ENCODE measurements at places on chromosomes 2 and 18.
A peak's percentile ranks its signal among the peaks of the same experiment; 100 is the strongest.

GRCh38 chr2:241703032-241703604 is 1.3 kb downstream of the ING5 start:
- DNase-seq, result no peak

- DNase-seq, result no peak
Observed at GRCh38 chr2:168602846-168603401, 146.9 kb downstream of the CERS6 start.

- no peak for DNase-seq
Observed at GRCh38 chr18:35642802-35643201, 61.3 kb downstream of the GALNT1 start.

DNA sequence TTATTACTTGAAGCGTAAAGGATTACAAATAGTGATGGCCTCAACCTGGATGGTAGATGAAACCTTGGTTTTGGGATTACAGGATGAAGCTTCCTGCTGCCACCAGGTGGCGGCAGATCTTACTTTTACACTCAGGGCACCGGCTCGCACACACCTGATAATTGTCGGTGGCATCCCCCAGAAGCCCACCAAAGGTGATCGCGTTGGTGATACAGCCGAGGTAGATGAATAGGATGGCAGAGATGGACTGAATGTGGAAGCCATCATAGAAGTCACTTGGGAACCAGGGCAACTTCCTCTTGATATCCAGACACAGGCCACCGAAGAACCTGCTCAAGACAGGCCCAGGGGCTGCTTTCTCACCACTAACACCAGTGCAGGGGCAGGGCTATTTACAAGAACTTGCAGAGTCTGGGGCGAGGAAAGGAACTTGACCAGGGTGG is 51.8 kb downstream of the MTHFD2 start:
- DNase-seq, result peak; percentile 57

DNA sequence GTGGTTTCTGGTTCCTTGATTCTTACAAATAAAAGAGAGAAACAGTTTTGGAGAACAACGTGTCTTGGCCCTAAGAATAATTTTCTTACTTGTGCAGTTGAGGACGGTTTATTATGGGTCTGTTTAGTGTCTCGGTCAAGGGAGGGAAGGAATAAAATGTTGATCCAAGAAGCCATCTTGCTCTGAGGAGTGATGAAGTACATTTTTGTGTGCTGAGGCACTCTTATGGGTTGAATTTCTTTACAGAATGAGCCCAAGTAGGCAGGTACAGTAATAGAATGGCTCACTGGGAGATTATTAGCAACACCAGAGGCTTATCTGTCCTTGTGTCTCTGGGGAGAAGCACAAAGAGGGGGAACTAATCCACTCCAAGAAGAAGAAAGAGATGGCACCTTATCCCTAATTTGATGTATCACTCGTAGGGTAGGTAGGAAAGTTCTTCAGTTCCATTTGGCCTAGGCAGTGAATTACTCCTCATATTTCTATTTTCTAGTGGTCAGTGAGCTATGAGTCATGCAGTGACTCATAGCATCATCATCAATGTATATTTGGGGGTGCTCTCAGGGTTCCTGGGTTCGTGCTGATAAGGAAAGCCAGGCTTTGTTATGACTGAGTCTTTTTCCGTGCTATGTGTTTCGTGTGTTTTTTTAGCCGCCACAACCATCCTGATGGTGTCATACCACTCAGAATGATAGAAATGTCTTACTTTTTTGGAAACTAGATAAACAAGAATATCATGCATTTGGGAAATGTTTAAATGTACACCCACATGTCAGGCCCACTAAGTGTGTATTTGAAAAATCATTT is 250.1 kb upstream of the CTAGE1 start:
- DNase-seq, result no peak

DNA sequence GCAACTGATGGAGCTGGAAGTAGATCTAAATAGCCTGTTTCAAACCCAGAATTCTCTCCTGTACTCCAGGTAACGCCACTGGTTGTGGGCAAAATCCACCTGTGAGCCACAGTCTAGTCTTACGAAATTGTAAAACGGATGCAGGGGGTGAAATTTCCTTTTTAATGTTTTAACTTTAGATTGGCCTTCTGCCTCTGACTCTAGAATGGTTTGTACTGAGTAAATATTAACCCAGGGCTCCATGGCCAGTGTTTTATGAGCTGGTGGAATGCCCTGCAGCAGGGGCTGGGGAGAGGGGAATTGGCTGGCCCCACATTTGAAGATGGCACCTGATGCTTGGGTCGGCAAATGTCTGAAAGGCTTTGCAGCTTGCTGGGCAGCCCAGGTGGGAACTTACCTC is 156.6 kb downstream of the MYCN start:
- DNase-seq, result no peak
